ENCODE measurements at places on chromosomes 11 and 22.

- DNase-seq = no peak
Measured at GRCh38 chr11:33016654-33017053, 976 bp downstream of the DEPDC7 start.

- DNase-seq = no peak
Measured at GRCh38 chr22:50173983-50174355, 3.4 kb downstream of the PANX2 start.

DNA sequence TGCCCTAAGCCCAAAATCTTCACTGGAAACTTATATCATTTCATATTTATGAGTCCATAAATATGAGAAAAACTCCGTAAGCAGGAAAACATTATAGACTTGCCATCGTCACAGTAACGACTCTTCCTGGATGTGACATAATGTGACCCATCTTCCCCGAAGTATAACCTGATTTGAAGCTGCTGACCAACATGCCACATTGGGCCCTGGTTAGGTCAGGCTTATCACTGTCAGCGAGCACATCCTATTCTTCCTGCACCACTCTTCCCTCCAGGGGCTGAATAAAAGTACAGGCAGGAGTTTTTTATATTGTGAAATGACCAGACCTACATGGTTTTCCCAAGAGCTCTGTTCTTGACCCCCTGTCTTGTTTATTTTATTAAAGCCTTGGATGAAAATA lies 12.1 kb upstream of the BLID start:
- no peak for DNase-seq

DNA sequence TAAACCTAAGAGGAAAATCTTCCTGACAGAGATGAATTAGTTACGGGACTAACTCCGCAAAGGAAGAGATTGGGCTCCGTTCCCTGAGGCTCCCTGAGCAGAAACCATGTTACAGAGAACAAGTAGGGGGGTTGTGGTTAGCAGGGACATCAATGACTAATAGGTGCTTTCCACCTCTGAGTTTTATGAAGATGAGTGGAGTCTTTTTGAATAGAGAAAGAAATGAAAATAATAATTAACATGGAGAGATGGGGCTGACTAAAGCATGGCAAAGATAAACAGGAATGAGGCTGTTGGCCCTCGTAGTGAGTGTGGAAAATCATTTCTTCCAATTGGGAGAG lies 47.5 kb upstream of the PICALM start:
- DNase-seq = no peak
